ENCODE measurements at places on chromosomes 16 and 17. TPM values are rescaled to one million over a fixed set of nuclear protein-coding genes. Genes with fewer than 3 reads are reported as not detected.

The ZNF778 gene
- total RNA-seq = 3.4 TPM

The SDK2 gene
- total RNA-seq = 0.33 TPM

The KRTAP2-3 gene
- total RNA-seq = not detected

The LHX1 gene
- total RNA-seq = 17.1 TPM

GRCh38 chr16:66528294-66528693 lies 21.6 kb downstream of the TK2 start:
- DNase-seq = no peak

DNA sequence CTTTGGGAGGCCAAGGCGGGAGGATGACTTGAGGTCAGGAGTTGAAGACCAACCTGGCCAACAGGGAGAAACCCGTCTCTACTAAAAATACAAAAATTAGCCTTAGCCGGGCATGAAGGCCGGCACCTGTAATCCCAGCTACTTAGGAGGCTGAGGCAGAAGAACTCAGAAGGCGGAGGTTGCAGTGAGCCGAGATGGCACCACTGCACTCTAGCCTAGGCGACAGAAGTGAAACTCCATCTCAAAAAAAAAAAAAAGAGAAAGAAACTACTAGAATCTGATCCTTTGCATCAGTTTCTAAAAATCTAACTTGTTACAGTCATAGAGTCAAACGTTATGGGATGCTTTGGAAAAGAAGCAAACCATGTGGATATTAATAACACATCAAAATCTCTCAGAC lies 1.6 kb upstream of the PECAM1 start:
- DNase-seq = no peak

DNA sequence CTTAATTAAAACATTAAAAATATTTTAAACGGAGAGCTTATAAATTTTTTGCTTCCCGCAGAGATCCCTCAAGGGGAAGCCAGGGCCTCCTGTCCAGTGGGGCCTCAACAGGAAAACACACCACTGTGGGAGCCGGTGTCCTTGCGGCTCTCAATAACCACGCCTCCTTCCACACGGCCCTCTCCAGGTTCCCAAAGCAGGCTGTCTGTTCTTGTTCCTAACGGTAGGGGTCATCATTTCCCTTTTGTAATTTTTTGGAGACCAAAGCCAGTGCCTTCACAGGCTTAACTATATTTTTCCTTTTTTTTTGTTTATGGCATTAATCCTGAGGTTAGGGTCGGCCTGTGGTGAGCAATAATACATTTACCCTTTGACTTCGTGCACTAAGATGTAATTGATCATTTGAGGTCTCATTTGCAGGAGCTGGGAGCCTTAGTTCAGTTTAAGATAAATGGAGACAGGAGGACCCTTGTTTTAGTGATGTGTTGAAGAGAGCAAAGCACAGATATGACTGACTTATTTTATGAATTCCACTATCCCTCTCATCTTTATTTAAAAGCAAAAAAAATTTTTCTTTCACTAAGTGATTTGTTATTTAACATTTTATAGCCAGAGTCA lies 77.5 kb upstream of the N4BP1 start:
- DNase-seq = peak; percentile 34

DNA sequence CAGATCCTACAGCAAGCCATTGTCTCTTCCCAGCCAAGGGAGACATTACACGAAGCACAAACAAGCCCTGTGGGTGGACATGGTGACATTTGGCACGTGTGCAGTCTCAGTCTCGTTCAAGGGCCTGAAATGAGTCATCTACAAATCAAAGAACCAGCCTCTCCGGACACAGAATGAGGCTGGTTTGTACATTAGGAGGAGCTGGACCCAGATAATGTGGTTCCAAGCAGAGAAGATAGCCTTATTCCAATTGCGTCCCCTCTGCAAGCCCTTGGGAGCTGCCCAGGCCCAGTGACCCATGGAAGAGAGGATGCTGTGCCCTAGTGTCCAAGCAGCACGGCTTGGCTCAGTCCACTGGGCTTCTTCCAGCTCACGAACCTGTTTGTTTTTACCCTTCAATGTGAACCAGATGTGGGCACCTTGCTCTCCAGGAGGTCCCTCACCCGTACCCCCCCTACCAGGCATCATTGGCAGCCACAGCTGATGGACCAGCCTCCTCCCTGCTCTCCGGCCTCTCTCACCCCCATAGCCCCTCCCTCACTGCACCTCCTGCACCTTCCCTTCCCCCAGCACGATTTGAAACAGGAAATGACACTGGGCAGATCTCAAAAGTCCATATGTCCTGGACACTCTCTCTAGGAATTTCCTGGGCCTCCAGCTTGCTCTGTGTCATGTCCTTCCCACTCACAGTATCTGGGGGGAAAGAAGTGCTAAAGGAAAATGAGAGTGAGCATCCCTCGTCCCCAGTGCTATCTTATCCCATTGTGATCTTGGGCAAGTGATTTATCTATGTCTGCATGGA lies 26.2 kb downstream of the KPNA2 start:
- peak; percentile 13 for DNase-seq

GRCh38 chr16:56295739-56296527 lies 104.6 kb downstream of the GNAO1 start:
- no peak for DNase-seq

GRCh38 chr17:80475910-80476876 lies at the start of gene NPTX1:
Gene NPTX1 (minus strand): TSS chr17:80476607. CDS start chr17:80476446, 161 bp downstream.
- DNase-seq = no peak

GRCh38 chr16:68768771-68769170 lies 31.7 kb downstream of the CDH1 start:
- no peak for DNase-seq

DNA sequence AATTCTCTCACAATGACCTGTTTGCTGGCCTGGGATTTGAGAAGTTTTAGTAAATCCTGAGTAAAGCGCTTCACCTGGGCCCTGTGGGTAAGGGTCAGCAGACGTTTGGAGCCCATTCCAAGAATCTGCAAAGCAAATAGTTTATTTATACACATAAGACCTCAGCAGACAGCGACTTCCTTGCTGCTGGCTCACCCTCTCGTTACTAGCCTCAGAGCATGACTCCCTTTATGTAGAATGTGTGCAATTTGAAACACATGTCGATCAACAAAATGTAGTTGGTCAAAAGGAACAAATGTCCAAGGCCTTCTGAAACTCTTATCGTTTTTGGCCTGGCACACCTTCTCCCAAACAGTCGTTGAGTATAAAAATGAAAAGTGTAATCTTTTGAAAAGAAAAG lies 31.3 kb downstream of the MARF1 start:
- DNase-seq = no peak

DNA sequence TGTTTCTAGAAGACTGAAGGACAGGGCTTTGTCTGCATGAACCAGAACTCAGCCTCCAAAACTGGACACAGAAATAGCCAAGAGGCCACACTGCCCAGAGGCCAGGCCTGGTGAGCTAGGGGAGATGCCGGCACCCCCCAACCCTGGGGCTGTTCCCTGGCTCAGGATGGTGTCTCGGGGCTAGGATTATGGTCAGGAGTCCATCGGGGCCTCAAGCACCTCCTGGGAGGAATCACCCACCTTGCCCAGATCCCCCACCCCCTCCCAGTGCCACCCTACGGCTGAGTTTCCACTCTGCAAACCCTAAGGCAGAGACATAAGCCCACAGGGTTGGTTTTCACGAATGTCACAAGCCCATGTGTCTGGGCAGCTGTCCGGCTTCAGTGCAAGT lies 37.2 kb downstream of the SLC7A5 start:
- DNase-seq = no peak

Data from Daoy (cell line).